ENCODE measurements at places on chromosomes 7 and 10.

- no peak for DNase-seq
Measured at GRCh38 chr7:104328970-104329825, 795 bp downstream of the LHFPL3 start.

DNA sequence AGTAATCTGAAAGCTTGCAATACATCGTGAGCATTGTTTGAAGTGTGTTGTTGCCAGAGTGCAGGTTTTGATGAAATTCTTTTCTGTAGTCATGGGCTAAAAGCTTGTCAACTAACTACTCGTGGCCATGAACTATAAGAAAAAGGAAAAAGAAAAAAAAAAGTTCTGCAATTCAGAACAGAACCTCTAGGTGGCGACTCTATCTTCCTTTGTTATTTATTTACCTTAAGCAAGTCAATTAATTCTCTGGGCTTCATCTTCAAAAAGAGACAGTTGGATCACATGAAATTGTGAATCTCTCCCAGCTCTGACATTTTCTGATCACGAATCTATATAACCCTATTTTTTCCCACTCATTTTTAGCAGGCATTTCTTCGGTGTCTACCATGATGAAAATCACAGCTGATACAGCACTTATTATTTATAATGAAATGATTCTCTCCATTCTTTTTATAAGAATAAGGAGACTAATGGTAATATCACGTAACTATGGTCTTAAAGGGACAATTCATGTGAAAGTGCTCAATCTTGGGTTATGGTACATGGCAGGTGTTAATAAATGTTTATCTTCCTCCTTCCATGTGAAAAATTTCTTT is 18.8 kb downstream of the TMEM196 start:
- no peak for DNase-seq

GRCh38 chr7:28490831-28491230 is 78.5 kb downstream of the CREB5 start:
- no peak for DNase-seq

DNA sequence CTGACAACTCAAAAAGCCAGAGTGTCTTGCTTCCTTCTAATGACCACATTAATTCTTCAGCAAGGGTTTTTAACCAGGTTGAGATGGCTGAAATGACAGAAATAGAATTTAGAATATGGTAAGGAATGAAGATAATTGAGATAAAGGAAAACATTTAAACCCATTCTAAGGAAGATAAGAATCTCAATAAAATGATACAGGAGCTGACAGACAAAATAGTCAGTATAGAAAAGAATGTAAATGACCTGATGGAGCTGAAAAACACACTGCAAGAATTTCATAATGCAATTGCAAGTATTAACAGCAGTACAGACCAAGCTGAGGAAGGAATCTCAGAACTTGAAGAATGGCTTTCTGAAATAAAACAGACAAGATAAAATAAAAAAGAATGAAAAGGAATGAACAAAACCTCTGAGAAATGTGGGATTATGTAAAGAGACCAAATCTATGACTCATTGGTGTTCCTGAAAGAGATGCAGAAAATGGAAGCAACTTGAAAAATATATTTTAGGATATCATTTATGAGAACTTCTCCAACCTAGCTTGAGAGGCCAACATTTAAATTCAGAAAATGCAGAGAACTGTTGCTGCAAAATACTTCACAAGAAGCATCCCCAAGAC is 87.1 kb downstream of the SAMD9 start:
- DNase-seq: no peak

DNA sequence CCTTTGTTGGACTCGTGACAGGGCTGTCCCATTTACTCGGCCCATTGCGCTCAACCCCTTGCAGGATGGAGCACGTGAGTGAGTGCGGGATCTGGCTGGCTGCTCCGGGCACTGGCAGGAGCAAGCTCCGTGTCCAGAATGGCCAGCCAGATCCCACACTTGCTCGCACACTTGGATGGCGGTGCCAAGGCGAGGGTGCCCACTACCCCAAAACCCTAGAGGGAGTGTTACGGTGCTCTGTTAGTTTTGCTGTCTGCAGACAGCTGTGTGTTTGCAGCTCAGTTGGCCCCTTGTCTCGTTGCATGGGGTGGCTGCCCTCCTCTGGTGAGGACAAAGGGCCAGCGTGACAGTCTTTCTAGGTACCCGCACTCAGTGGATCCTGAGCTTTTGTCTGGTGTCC is 34.2 kb downstream of the ZNF487 start:
- DNase-seq: no peak

DNA sequence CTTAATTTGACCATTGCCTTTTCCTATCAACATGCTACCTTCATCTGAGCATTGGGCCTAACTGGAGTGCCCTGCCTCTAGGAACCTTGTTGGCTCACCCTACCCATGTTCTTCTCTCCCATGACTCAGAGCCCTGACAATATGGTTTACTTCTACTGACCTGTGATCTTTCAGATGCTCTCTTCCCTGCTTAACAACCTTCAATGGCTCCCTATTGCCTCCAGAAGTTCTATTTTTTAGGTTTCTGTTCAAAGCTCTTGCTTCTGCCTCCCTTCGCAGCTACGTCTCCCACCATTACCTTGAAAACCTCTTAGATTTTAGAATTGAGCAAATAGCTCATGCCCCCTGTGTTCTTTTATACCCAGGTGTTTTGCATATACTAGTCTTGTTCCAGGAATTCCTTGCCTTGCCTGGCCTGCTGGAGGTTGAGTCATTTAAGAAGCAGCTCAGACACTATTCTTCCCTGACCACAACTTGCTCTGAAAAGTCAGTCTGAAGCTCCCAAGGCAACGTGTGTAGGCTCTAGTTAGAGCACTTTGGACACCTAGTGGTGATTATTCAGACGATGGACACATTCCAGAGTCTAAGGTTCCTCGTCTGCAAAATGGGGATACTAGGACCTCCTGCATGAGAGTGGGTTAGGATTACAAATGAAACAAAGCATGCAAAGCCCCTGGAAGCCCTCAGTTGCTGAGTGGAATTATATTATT is 64.4 kb upstream of the EMX2 start:
- DNase-seq: no peak

DNA sequence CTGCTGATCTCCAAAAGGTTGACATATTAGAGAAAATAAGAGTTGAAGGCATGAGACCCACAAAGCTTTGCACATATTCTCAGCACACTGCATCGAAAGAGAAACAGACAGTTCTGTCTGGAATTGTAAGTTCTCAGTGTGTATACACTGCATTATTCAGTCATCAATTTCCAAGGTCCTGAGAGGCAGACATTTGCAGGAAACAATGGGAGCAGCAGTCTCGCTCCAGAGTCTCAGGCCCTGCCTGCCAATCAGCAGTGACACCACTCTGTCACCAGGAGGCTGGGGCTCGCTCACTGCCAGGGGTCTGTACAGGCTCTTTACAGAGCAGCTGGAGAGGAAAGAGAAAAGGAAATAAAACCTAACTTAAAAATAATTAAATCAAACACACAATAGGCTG is 36.3 kb downstream of the JAZF1 start:
- no peak for DNase-seq

- DNase-seq: peak; percentile 22
Measured at GRCh38 chr7:151310578-151310977, 31.0 kb upstream of the NUB1 start.

- no peak for DNase-seq
Measured at GRCh38 chr10:116743266-116744064, 1.1 kb upstream of the HSPA12A start.

DNA sequence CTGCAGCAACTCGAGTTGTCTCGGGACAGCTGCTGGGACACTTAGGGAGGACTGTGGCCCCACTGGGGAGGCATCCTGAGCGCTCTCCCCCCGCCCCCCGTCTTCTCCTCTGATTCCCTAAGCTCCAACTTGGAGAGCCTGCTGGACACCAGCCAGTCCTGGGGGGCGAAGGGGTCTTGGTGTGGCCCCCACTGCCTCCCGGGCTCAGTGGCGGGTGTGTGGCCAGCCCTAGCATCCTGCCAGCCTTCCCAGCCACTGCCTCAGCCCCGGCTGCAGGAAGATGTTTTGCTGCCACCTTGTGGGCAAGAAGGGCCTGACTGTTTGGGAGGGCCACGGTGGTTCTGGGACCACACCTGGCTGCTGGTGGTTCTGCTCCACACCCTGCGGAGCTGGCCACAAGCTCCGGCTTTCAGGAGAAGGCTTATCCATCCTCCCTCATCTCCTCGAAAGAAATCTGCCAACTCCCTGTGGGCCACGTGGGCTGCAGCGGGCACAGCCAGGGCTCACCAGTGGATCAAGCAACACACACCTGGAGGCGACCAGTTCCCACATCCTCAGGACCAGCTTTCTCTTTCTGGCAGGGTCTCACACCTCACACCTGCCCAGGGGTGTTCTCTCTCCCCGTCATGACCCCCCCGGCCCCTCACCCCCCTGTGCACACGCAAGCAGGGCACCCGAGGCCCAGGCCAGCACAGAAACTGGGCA is 24.8 kb downstream of the AGAP3 start:
- peak; percentile 85 for DNase-seq

DNA sequence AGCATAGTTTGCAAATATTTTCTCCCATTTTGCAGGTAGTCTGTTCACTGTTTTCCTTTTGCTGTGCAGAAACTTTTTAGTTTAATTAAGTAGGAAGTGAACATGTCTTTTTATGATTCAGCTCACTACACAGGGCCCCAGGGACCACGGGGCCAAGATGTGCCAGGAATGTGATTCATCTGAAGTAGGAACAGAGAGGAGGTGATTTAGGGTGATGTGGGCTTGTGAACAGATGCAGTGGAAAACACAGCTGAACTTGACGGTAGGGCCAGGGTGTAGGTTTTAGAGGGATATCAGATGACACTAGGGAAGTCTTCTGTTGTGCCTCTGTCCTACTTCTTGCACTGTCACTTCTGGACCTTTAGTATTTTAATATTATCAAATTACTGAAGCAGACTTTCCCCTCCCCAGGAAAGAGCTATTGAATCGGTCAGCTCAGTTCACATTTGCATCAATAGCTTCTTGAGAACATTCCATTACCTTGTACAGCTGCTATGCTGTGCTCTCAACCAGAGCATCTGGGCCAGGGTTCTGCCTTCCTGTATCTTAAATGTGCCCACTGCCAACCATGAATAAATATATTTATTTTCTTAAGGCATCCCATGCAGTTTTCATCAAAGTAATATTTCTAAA is 96.9 kb downstream of the OSBPL3 start:
- no peak for DNase-seq
